ENCODE measurements at places on chromosomes 11 and 22.

GRCh38 chr11:31641477-31642062, 132.0 kb downstream of the ELP4 start:
- DNase-seq, result no peak

- DNase-seq, result no peak
Measured at GRCh38 chr11:19234231-19234817, 6.4 kb downstream of the E2F8 start.

- no peak for DNase-seq
Measured at GRCh38 chr11:93589347-93589746, 46.2 kb upstream of the SMCO4 start.

GRCh38 chr11:70021586-70021985, 56.5 kb upstream of the ANO1 start:
- DNase-seq, result no peak

GRCh38 chr22:17106785-17107546, 14.2 kb downstream of the TMEM121B start:
- DNase-seq, result no peak

All from stimulated activated CD8-positive, alpha-beta memory T cell treated with anti-CD3 and anti-CD28 coated beads, Interleukin-7, amount 100 ng/mL, for 4 hours (primary cell).